Astrocyte (in vitro differentiated cells and primary cell): ENCODE measurements at places on chromosomes 3 and 15.
A peak's percentile ranks its signal among the peaks of the same experiment; 100 is the strongest.

DNA sequence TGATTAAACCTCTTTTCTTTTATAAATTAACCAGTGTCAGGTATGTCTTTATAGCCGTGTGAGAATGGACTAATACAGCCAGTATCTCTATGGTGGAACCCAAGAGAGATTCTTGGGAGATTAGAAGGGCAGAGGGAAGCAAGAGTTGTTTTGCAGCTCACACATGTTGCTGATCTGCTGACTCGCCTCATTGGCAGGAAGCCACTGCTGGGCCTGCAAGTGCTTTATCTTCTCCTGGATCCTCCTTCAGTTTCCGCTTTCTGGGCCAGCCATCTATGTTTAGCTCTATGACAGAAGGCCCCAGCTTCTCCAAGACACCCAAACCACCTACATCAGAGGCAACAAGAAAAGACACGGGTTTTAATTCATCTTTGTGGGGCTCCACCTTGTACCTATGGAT lies 23.4 kb upstream of the GALNT15 start:
- no peak overlapping the region for H3K27ac ChIP-seq
- peak; percentile 92 for DNase-seq
- peaks cover 3% of the 10 kb centered on the region for H3K4me1 ChIP-seq

DNA sequence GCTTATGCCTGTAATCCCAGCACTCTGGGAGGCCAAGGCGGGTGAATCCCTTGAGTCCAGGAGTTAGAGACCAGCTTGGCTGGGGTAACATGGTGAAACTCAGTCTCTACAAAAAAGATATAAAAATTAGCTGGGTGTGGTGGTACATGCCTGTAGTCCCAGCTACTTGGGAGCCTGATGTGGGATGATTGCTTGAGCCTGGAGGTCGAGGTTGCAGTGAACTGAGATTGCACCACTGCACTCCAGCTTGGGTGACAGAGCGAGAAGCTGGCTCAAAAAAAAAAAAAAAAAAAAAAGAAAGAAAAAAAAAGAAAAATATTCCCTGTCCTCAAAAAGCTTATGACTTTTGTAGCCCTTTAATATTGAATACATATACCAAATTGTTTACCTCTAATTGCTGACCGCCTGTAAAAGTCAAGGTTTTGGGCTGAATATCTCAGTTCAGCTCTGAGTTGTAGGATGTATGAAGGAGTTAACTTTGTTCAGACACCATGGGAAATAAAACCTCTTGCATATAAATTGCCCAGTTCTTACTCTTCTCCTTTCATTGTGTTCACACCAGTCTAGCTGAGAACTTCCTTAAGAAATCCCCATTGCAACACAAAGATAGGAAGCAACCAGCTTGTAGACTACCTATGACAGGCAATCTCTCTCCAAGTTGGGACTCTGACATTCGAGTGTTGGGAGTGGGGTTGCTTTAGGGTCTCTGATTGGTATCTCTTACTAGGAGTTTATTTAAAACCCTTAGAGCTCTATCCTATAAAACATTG lies 97.6 kb upstream of the RASGRP1 start:
- no peak for DNase-seq
- no peaks in the 10 kb centered on the region for H3K36me3 ChIP-seq
- H3K27ac ChIP-seq = no peak overlapping the region
- H3K27me3 ChIP-seq = peaks cover 18% of the 10 kb centered on the region
- no peaks in the 10 kb centered on the region for H3K4me1 ChIP-seq

GRCh38 chr3:45499529-45499928 lies 95.0 kb upstream of the LIMD1 start:
- no peak overlapping the region for H3K27ac ChIP-seq
- H3K4me3 ChIP-seq = no peak overlapping the region
- no peaks in the 10 kb centered on the region for H3K4me1 ChIP-seq

DNA sequence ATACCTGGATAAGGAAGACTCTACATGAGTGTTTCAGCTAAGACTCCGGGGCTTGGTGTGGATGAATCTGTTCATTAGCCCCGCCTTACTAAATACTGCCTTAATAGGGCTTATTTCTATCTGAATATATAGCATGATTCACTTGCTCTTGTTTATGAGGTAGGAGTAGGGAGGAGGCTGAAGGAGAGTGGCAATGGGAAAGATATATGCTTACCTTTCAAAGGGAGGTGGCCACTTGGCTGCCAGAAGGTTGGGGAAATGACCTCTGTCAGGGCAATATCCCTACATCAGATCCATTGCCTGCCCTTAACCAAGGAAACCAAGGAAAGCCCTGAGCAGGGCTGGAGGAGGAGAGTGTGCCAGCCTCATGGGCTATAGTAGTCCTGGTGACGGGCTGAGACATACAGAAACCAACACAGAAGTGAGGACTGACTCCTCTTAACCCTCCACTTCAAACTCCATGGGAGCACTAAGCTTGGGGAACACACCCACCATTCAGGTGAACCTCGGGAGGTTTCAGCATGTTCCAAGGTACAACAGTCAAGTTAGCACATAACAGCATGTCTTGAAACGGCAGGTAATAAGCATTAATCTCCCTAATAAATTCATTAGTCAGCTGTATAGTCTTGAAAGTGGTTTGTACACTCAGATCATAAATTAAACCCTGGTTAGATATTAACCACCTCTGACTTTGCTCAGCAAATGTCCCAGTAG lies 80.1 kb downstream of the EOMES start:
- no peak for DNase-seq
- no peaks in the 10 kb centered on the region for H3K36me3 ChIP-seq
- H3K4me1 ChIP-seq = peaks cover 14% of the 10 kb centered on the region
- no peak overlapping the region for H3K27ac ChIP-seq
- no peaks in the 10 kb centered on the region for H3K27me3 ChIP-seq

DNA sequence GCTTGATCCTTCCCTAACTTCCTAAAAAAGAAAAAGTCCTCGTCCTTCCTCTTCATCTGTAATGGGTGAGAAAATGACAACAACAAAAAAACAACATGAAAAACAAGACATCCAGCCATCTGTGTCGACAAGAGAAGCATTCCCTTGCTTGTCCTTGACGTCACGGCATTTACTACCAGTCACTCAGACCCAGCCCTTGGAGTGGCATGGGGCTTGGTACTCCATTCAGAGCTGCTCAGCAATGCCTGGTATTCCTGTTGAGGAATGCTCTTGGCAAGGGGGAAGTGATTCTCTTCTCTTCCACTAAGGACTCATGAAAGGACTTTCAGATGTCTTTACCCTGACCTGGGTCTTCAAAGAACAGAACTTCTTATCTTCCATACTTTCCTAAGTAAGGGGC lies 339.7 kb upstream of the RASGRP1 start:
- H3K36me3 ChIP-seq = no peaks in the 10 kb centered on the region
- H3K27me3 ChIP-seq = no peaks in the 10 kb centered on the region
- H3K4me1 ChIP-seq = peaks cover 2% of the 10 kb centered on the region
- H3K27ac ChIP-seq = no peak overlapping the region
- no peak for DNase-seq
- H3K4me3 ChIP-seq = no peak overlapping the region

DNA sequence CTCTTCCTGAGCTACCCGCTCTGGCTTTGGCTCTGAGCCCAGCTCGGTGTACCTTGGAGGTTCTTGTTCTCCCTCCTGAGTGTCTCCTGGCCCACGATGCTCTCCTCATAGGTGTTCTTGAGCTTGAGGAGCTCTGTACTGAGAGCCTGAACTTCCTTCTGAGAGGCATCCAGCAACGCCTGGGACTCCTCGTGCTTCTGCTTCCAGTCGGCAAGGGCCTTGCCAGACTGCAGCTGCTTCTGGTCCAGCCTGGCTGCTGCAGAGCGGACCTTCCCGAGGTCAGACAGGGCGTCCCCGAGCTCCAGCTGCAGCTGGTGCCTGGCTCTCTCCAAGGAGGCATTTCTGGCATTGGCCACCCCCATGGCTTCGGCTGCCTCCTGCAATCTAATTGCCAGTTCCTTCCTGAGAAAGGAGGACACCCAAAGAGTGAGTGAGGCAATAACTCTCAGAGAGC lies 99.8 kb downstream of the MYH15 start:
- DNase-seq = no peak
- H3K4me3 ChIP-seq = no peak overlapping the region
- H3K27ac ChIP-seq = no peak overlapping the region
- no peaks in the 10 kb centered on the region for H3K36me3 ChIP-seq
- no peaks in the 10 kb centered on the region for H3K27me3 ChIP-seq
- H3K4me1 ChIP-seq = no peaks in the 10 kb centered on the region

GRCh38 chr3:82745544-82745943 lies 984.1 kb upstream of the GBE1 start:
- no peak overlapping the region for H3K4me3 ChIP-seq
- H3K4me1 ChIP-seq = no peaks in the 10 kb centered on the region
- H3K36me3 ChIP-seq = no peaks in the 10 kb centered on the region
- no peaks in the 10 kb centered on the region for H3K27me3 ChIP-seq
